ENCODE measurements at places on chromosomes 4 and X.

DNA sequence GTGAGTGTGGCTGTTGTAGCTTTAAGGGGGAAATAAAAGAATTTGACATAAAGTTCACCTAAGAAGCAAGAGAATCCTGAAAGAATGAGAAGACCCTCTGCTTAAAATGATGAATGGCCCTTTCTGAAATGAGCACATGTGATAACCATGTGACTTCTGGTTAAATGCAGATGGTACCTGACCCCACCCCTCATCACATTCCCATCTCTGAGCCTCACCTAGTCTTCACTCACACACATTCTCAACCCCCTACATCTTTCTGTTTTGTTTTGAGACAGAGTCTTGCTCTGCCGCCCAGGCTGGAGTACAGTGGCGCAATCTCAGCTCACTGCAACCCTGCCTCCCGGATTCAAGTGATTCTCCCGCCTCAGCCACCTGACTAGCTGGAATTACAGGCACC, 31.5 kb downstream of the SEPTIN6 start:
- no peak for DNase-seq

DNA sequence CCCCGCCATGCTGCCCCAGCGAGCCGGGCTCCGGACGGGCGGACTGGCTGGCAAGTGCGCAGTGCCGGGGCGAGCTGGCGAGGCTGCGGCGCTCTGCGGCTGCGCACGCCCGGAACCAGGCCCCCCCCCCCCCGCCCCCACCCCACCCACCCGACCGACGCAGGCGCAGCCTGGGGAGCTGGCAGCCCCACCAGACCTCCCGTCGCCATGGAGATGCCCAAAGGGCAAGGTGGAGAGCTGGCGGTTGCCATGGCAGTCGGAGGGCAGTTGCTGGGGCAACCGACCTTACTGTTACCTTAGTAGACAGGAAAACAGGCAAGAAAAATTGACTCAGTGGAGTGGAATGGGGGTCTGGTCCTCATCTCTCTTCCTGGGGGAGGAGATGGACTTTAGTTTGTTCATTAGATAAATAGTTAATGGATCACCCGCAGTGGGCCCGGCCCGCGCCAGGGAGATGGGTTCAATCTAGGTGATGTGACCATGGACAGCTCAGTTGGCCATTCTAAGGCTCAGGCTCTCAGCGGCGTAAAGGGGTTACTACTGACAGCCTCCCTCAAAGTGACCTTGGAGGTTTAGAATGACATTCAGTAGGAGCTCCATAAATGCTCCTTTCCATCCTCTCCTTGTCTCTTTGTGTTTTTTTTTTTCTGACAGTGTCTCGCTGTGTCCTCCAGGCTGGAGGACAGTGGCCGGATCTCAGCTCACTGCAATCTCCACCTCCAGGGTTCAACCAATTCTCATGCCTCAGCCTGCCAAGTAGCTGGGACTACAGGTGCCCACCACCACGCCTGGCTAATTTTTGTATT, at the start of gene PCSK1N:
TSS of gene PCSK1N (minus strand) at position 87 of the 806 bp plus-strand sequence. CDS start at position 9, 78 bp downstream.
- DNase-seq, result no peak

DNA sequence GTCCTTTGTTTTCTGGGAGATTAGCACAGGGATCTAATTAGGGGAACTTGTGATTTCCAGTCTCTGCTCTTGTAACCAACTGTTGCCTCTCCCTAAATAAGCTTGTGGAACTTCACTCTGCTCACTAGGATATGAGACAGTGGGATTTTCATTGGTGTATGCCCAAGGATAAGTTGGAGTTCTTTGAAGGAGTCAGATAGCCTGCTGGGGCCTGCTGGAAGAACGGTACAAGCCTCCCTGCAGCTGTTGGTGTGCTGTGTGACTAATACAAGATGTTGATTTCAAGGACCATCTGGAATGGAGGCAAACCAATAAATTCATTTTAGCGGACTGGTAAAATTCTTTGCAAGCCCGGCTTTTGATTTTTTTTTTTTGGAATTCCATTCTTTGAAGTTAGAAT, 167.0 kb downstream of the AASDH start:
- DNase-seq, result no peak

- DNase-seq, result no peak
Observed at GRCh38 chrX:48591255-48591791, 6.0 kb upstream of the WDR13 start.

GRCh38 chrX:44570522-44570921, 27.9 kb upstream of the FUNDC1 start:
- no peak for DNase-seq

- no peak for DNase-seq
Observed at GRCh38 chrX:11564546-11564945, 101.2 kb downstream of the ARHGAP6 start.

DNA sequence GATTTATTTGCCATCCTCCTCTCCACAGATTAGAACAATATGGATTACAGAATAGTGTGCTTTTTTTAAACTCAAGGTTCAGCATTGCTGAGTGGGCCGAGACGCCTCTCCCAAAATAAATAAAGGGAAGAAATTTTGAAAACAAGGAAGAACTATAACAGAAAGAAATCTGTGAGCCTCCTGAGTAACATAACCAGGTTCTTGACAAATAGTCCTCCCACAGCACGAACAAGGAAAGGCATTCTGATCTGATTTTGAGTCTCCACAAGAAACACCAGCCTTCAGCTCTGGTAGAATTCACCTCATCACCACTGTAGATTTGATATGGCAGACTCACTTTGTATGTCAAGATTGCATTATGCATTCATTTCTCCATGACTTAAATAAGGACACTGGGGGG, 173.6 kb downstream of the HHIP start:
- DNase-seq, result no peak

DNA sequence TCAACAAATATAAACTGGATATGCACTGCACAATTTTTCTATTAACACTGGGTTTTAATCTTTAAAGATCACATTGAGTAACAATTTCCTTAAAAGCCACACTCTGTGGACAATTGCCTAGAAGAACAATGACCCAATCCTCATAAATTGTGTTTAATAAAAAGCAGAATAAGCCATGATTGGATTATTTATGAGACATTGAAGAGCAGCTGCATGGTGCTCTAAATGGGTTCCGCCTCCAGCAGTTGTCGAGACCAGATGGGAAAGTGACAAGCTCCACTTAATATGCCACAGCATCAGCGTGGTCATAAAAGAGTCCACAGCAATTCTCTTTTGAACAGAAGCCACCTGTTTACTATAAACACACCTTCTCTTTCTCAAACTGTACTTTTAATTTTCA, 635.2 kb upstream of the FRG1 start:
- no peak for DNase-seq

GRCh38 chr4:121380776-121381462, at the start of gene QRFPR:
Gene QRFPR, minus strand, starts transcription at chr4:121381018. Its CDS starts 371 bp downstream, at chr4:121380647.
- no peak for DNase-seq

DNA sequence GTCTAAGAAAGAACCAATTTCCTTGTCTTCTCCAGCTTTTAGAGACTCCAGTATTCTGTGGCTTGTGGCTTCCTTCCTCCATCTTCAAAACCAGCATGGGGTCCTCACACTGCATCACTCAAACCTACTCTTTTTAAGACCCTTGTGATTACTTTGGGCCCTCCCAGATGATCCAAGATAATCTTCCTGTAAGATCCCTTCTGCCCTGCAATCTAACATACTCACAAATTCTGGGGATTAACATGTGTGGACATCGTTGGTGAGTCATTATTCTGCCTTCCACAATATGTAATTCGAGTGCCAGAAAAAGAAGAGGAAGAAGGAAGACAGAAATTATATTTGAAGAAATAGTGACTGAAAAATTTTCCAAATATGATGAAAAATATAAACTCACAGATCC, 47.9 kb downstream of the BEND4 start:
- no peak for DNase-seq

Measured in OCI-LY7 (cell line).